Hypothalamus (tissue), 51 donors: ENCODE measurements at places on chromosomes 13 and 19.

DNA sequence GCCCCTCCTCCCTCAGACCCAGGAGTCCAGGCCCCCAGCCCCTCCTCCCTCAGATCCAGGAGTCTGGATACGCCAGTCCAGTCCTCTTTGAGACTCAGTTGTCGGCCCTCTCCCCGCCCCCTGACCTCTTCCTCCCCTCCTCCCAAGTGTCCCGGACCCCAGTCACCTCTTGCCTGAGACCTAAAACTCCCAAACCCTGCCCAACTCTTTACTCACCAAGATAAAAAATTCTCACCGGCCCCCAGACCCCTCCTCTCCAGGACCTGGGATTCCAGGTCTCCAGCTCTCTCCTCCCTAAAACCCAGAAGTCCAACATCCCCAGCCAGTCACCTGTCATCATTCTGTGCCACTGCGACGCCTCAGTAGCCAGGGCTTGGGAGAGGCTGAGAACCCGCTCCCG is 1.4 kb upstream of the HSD17B14 start:
- no peak for DNase-seq

DNA sequence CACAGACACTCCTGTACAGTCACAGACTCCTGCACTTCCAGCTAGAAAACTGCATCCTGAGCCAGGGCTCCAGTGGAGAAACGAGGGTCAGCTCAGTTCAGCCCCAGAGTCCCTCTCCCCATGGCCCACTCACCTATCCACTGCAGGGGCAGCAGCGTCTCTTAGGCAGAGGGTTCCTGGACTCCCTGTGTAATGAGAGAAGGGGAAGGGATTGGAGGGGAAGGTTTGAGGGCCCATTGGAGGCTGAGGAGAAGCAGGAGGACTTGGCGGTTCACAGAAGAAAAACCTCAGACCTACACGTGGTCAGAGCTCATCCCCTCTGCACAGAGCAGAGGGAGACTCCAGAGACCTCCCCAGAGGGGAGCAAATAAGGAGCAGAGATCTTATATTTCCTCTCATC is 9.2 kb upstream of the CEACAM18 start:
- DNase-seq = no peak

GRCh38 chr19:54650108-54650655 is 12.6 kb upstream of the LILRB4 start:
- no peak for DNase-seq

GRCh38 chr19:42196011-42197001 is 21.2 kb downstream of the DEDD2 start:
- DNase-seq = no peak

DNA sequence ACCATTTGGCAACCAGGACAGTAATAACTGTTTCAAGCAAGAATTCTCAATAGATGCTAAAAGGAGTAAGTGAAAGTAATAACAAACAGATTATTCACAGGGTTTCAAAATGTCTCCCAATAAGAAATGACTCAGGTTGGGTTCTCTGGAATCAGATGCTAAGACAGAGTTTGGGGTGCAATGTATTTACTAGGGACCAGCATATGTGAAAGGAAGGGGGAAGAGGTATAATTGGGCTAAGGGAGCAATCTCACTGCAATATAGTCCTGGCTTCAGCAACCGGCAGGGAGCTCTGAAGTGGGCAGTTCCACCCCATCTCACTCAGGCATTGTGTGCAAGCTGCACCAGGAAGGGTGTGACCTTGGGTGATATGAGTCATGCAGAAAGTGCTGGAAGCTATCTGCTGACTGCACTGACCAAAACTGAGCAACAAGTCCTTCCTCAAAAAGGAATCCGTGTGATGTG is 23.4 kb downstream of the ZDHHC20 start:
- DNase-seq = no peak
